ENCODE measurements at places on chromosomes 3 and 15.

DNA sequence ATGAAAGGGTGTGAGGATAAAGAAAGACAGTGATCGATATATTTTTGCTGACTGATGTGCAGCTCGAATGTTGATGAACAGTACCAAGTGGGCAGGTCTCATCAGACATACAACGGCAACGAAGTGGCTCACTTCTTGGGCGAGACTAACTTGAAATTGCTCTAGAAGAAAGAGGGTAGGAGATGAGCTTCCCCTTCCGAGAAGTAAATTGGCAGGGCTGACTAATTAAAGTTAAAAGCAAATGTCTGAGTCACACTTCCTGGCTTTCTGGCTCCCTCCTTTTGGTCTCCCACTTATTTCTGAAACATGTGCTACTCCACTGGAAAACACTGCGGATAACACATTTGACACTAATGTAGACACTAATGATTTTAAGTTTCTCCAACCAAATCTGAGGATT, 228.3 kb downstream of the ABHD5 start:
- no peak for DNase-seq

GRCh38 chr3:27859821-27860220, 137.7 kb upstream of the EOMES start:
- no peak for DNase-seq

GRCh38 chr15:92146511-92147150, 247.1 kb upstream of the ST8SIA2 start:
- no peak for DNase-seq

- no peak for DNase-seq
These were observed 81.0 kb upstream of the TNIK start for GRCh38 chr3:171541181-171541580.

DNA sequence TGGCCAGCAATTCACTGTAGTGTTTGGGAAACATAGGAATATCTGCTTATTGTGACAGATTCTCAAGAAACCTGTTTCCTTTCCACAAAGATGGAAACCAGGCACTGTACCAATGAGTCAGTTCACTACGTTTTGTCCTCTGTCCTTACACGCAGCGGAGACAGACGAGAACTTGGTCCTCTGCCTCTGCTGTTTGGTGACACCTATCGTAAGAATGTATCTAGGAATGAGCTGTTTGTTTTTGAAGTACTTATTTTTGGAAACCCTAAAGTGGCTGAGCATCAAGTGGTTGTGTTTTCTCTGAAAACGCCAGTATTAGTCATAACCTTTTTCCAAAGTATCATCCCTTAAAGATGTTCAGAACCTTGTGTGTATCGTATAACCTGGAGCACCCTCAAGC, 93.0 kb downstream of the PGPEP1L start:
- no peak for DNase-seq

- DNase-seq: no peak
These were observed 27.3 kb upstream of the MBNL1 start for GRCh38 chr3:152241142-152242017.

- no peak for DNase-seq
These were observed 92.3 kb upstream of the ROPN1 start for GRCh38 chr3:124084022-124084881.

DNA sequence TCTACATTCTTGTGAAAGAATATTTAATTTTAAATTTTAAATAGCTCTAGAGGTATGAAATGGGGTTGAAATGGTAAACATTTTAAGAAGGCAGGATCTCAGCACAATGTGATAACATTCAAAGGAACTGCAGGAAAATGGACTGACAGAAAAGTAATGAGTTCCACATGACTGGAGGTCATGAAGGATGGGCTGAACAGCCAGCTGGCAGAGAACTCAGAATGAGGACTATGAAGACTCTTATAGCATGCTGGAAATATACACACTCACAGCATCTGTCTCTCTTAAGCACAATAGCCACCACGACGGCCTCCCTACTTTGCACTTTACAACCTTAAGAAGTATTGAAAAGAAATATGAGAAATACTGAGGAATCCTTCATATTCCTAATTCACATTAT, 94.7 kb downstream of the TNIK start:
- DNase-seq: no peak

GRCh38 chr3:10609134-10609533, 103.7 kb upstream of the ATP2B2 start:
- DNase-seq: no peak

DNA sequence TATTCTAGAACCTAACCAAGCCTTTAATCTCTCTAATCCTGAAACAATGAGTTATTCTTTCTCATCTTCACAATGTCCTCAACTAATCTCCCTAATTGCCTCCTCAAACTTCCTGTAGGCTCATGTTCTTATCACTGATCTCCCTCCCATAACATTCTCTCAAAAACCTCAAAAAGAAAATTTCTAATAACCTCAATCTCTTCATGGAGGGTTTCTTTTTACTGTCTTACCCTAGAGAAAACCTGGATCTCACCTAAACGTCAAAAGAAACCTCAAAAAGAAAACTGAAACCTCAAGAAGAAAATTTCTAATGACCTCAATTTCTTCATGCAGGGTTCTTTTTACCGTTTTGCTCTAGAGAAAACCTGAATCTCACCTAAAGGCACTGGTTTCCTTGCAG, 150.2 kb downstream of the GSK3B start:
- no peak for DNase-seq

- DNase-seq: no peak
These were observed 33.2 kb downstream of the HOMER2 start for GRCh38 chr15:82919231-82919886.

DNA sequence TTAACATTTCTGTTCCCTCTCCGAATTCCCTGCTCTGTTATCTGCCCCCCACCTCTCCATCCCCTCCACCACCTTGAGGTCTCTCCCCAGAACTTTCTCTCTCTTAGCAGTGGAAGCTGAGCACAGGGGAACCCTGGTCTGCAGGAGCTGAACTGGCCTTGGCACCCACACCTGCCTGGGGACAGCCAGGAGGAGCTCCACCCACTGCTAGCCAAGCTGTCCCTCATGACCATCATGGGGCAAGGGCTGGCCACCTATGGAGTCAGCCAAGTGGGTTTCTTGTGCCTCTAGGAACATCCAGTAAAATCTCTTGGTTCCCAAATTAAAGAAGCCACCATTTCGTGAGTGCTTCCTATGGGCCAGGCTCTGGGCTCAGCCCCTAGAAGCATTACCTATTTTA, 276.4 kb upstream of the TLE3 start:
- no peak for DNase-seq

DNA sequence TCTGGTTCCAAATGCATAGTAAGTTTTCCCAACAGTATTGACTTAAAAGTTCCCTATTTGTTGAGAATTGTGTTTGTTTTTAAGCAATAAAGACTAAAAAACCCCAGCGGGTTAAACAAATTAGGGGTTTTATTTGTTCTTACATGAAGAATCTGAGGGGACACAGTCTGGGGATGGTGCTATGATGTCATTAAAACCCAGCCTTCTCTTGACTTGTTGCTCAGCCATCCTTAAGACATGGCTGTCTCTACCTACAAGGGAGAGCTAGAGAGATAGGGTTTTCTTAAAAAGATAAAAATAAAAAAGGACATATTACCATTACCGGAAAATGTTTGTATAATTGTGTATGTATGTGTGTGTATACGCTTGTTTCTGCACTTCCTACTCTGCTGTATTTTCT, 11.7 kb upstream of the ARL14 start:
- no peak for DNase-seq

GRCh38 chr3:36663666-36664291, 100.6 kb downstream of the DCLK3 start:
- DNase-seq: no peak

Data from CD4-positive, alpha-beta T cell treated with Interleukin-4 for 1 hour (primary cell).